Adrenal gland (tissue), 19 donors: ENCODE measurements at places on chromosomes 16 and 17. TPM values are rescaled to one million over a fixed set of nuclear protein-coding genes. Genes with fewer than 3 reads are reported as not detected.

- no peak overlapping the region for H3K4me3 ChIP-seq
- peaks cover 7% of the 10 kb centered on the region for H3K4me1 ChIP-seq
- no peaks in the 10 kb centered on the region for H3K27me3 ChIP-seq
- DNase-seq, result no peak
These were observed 37.7 kb downstream of the TBX4 start for GRCh38 chr17:61489719-61490490.

KRTAP3-2 gene
- polyA plus RNA-seq, result not detected

DNA sequence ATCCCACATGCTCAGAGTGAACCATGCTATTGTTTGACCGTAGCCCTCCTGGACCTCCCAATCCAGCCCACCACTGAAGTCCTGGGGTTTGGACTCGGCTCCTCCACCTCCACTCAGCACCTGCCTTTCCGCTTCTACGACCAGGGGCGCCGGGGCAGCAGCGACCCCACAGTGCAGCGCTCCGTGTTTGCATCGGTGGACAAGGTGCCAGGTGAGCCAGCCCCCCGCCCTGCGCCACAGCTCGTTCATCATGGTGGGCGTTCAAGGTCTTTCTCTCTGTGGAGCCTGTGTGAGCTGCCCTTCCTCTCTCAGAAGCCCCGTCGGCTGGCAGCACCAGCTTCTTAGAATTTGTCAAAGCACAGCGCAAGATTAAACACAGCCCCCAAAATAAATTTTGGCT, 130.1 kb downstream of the SOCS1 start:
- H3K27me3 ChIP-seq, result no peaks in the 10 kb centered on the region
- no peaks in the 10 kb centered on the region for H3K36me3 ChIP-seq
- peaks cover 8% of the 10 kb centered on the region for H3K4me1 ChIP-seq
- no peak overlapping the region for H3K4me3 ChIP-seq
- no peak overlapping the region for H3K27ac ChIP-seq
- DNase-seq, result no peak

TCF25 gene
- polyA plus RNA-seq, result 438 TPM

DNA sequence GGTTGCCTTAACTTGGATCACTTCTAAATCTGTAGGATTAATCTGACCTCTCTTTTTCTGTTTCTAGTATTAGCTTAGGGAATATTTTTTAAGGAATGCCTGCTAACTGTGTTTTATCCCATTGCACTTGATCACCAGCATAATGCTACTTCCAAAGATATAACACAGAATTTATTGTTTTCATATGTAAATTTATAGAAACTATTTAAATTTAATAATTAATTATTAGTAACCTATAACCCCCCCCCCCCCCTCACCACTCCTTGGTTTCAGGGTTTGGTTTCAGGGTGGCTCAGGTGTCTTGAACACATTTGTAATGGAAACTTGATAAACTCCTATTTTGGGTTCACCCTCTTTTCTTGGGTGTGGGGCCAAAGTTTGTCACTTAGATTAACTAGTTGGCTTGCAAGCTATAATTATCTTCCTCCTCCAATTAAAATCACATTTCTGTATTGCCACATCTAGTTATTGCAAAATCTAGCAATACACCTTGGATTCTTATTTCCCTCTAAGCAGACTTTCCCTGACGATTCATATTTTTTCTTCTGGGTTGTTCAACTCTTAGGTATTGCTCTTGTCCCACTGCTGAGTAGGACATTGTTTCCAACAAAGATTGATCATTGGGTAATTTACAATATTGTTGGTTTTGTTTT, 18.3 kb downstream of the KRT12 start:
- no peaks in the 10 kb centered on the region for H3K36me3 ChIP-seq
- no peak for DNase-seq
- H3K27ac ChIP-seq, result no peak overlapping the region
- H3K27me3 ChIP-seq, result no peaks in the 10 kb centered on the region
- H3K4me3 ChIP-seq, result no peak overlapping the region

- H3K4me1 ChIP-seq, result no peaks in the 10 kb centered on the region
- H3K4me3 ChIP-seq, result no peak overlapping the region
- no peak for DNase-seq
- no peaks in the 10 kb centered on the region for H3K27me3 ChIP-seq
- no peaks in the 10 kb centered on the region for H3K36me3 ChIP-seq
- H3K27ac ChIP-seq, result no peak overlapping the region
These were observed 8.1 kb upstream of the DNASE1 start for GRCh38 chr16:3646348-3646920.

DNA sequence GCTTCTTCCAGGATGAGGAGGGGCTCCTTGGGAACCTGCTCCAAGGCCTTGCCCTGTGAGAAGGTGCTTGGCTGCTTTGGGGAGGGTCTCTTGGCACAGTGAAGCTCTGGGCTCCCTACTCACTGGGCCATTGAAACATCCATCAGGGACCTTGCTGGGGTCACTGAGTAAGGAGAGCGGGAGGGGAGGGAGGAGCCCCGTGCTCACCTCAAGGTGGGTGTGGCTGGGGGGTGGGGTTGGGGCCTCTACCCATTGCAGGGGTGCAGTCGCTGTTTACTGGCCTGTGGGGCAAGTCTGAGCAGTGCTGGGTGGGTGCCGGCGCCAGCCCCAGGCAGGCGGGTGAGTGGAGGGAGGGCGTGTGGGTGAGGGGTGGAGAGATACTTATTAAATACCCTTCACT, 9.9 kb downstream of the TNS4 start:
- no peak overlapping the region for H3K27ac ChIP-seq
- H3K4me1 ChIP-seq, result no peaks in the 10 kb centered on the region
- DNase-seq, result no peak
- H3K27me3 ChIP-seq, result no peaks in the 10 kb centered on the region

TNFSF13 gene
- 19.4 TPM for polyA plus RNA-seq

DRC3 gene
- 7.9 TPM for polyA plus RNA-seq

CA7 gene
- polyA plus RNA-seq, result not detected

FLOT2 gene
- polyA plus RNA-seq, result 43.3 TPM

- H3K36me3 ChIP-seq, result no peaks in the 10 kb centered on the region
- H3K4me3 ChIP-seq, result no peak overlapping the region
- H3K27ac ChIP-seq, result no peak overlapping the region
- H3K4me1 ChIP-seq, result peaks cover 17% of the 10 kb centered on the region
- no peak for DNase-seq
- H3K27me3 ChIP-seq, result no peaks in the 10 kb centered on the region
These were observed 3.2 kb downstream of the CCR7 start for GRCh38 chr17:40561871-40562611.

GRCh38 chr17:17766744-17767120, 70.1 kb downstream of the SREBF1 start:
- peaks cover 11% of the 10 kb centered on the region for H3K4me1 ChIP-seq
- H3K36me3 ChIP-seq, result no peaks in the 10 kb centered on the region
- no peaks in the 10 kb centered on the region for H3K27me3 ChIP-seq

CSH1 gene
- polyA plus RNA-seq, result not detected

- no peak overlapping the region for H3K27ac ChIP-seq
- no peaks in the 10 kb centered on the region for H3K27me3 ChIP-seq
- no peak for DNase-seq
These were observed 41.5 kb upstream of the ETV4 start for GRCh38 chr17:43587647-43588046.

DNA sequence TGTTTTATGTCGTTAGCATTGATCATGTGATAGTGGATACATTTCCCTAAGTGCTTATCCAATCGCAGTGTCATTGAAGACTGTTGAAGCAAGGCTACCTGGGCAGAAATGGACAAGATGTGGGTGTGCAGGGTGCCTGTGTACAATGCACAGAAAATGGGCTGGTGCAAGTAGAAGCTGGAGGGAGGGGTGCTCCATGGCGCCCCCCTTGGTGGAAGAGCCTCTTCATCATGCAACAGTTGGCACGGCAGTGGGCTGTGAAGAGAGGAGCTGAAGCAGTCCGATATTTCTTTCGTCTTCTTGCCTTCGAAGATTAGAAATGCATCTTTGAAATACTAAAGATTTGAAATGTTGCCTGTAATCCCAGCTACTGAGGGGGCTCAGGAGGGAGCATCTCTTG, 100.5 kb downstream of the PLCG2 start:
- no peak for DNase-seq
- H3K4me1 ChIP-seq, result no peaks in the 10 kb centered on the region
- no peak overlapping the region for H3K4me3 ChIP-seq
- no peak overlapping the region for H3K27ac ChIP-seq
- no peaks in the 10 kb centered on the region for H3K36me3 ChIP-seq

P2RX1 gene
- 0.59 TPM for polyA plus RNA-seq

GRCh38 chr17:82400830-82401229, 17.3 kb upstream of the HEXD start:
- peaks cover 11% of the 10 kb centered on the region for H3K36me3 ChIP-seq
- H3K4me3 ChIP-seq, result no peak overlapping the region
- no peak overlapping the region for H3K27ac ChIP-seq
- H3K27me3 ChIP-seq, result no peaks in the 10 kb centered on the region

DNA sequence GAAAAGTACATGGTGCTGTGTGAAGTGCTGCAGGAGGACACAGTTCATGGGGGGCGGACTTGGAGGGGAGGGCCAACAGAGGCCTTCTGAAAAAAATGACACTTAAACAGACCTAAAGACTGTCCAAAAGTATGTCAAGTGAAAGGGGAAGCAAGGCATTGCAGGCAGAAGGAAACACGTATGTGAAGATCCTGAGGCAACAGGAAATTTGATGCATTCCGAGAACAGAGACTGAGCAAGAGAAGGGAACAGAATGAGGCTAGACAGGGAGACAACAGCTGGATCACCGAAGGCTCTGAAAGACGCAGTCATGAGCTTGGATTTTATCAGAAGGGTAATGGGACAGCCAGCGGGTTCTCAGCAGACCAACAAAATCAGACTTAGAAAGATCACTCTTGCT, 1.1 kb downstream of the IFT20 start:
- H3K4me1 ChIP-seq, result peaks cover 41% of the 10 kb centered on the region
- peak overlapping the region; percentile 57 for H3K27ac ChIP-seq
- peak overlapping the region; percentile 70 for H3K4me3 ChIP-seq
- no peaks in the 10 kb centered on the region for H3K27me3 ChIP-seq
- peaks cover 22% of the 10 kb centered on the region for H3K36me3 ChIP-seq

OR1F1 gene
- polyA plus RNA-seq, result not detected

- peak; percentile 26 for DNase-seq
- no peaks in the 10 kb centered on the region for H3K36me3 ChIP-seq
- peaks cover 14% of the 10 kb centered on the region for H3K4me1 ChIP-seq
These were observed 2.1 kb downstream of the CPPED1 start for GRCh38 chr16:12801511-12802042.

GJD3 gene
- not detected for polyA plus RNA-seq

FAM117A gene
- 6.0 TPM for polyA plus RNA-seq

NDE1 gene
- polyA plus RNA-seq, result 9.3 TPM

CCL7 gene
- 0.64 TPM for polyA plus RNA-seq

DNA sequence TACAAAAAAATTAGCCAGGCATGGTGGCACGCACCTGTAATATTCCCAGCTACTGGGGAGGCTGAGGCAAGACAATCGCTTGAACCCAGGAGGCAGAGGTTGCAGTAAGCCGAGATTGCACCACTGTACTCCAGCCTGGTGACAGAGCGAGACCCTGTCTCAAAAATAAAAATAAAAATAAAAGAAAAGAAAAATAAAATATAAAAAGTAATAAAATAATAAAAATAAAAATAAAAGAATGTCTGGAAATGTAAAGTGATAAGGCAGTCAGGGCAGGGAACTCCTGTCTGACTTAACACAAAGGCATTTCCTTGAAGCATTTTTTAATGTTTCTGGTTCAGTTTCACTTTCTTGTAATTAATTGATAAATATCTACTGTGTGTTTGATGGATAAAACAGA, 34.7 kb upstream of the DNAJA2 start:
- no peaks in the 10 kb centered on the region for H3K27me3 ChIP-seq
- H3K36me3 ChIP-seq, result no peaks in the 10 kb centered on the region
- H3K27ac ChIP-seq, result no peak overlapping the region
- no peak for DNase-seq

- H3K27ac ChIP-seq, result no peak overlapping the region
- no peak overlapping the region for H3K4me3 ChIP-seq
- peaks cover 35% of the 10 kb centered on the region for H3K36me3 ChIP-seq
- DNase-seq, result no peak
These were observed 238.0 kb downstream of the PHKB start for GRCh38 chr16:47699106-47699505.

DNA sequence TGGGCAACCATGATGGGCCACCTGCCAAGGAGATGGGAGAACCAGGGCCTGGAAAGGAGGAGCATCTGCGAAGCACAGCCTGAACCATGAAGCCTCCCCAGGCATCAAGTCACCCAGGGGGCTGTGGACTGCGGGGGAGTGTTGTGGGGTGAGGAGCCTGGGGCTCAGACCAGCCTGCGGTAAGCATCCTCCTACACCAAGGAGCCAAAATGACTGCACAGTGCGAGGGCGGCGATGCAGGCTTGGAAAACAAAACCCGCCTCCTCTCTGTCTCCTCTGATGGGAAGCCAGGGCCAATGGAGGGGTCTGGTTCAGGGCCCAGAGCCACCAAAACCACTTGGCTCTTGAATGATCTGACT, 18.1 kb upstream of the MAF start:
- H3K27ac ChIP-seq, result no peak overlapping the region
- no peaks in the 10 kb centered on the region for H3K4me1 ChIP-seq
- no peaks in the 10 kb centered on the region for H3K27me3 ChIP-seq
- H3K4me3 ChIP-seq, result no peak overlapping the region
- DNase-seq, result no peak

DNA sequence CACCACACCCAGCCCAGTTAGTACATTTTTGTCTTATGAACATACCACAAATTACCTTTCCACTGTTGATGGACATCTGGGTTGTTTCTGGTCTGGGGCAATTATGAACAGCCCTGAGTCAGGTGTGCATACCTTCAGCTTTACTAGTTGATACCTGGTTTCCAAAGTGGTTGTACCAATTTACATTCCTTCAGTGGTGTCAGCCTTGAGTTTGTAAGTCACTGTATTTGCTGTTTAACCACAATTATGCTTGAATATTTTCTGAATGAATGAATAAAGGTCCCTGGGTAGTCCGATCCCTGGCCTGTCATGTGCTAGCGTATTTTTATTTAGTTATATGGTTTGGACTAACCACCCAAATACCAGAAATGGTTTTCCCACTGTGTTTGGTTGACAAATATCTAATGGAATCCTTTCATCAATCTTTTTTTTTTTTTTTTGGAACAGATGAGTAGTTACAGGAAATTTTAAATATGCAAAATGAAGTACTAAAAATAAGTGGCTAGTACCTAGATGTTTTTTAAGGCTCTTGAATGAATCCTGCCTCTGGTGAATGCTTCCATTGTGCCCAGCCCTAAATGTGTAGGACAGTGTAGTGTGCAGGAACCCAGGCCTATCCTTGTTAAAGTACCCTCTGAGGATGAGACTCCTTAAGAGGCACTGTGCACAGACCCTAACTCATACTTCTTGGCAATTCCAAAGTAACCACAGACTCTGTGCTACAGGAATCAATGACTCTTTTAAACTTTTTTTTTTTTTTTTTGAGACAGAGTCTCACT, 3.7 kb downstream of the DUSP14 start:
- DNase-seq, result no peak
- no peaks in the 10 kb centered on the region for H3K27me3 ChIP-seq
- no peaks in the 10 kb centered on the region for H3K36me3 ChIP-seq
- H3K27ac ChIP-seq, result peak overlapping the region; percentile 27
- no peak overlapping the region for H3K4me3 ChIP-seq

GRCh38 chr16:4293822-4294457, 21.1 kb upstream of the TFAP4 start:
- DNase-seq, result no peak
- H3K4me3 ChIP-seq, result no peak overlapping the region
- H3K4me1 ChIP-seq, result peaks cover 10% of the 10 kb centered on the region
- H3K27me3 ChIP-seq, result no peaks in the 10 kb centered on the region
- H3K27ac ChIP-seq, result peak overlapping the region; percentile 60

HOXB6 gene
- polyA plus RNA-seq, result 11.9 TPM
